ENCODE measurements at places on chromosomes 6 and 20.

GRCh38 chr6:170006900-170007467, 255.6 kb downstream of the ERMARD start:
- no peak for DNase-seq

- DNase-seq, result no peak
These were observed 1.1 kb downstream of the NDRG3 start for GRCh38 chr20:36744764-36745191.

GRCh38 chr6:42440027-42440426, 11.7 kb downstream of the TRERF1 start:
- DNase-seq, result no peak

DNA sequence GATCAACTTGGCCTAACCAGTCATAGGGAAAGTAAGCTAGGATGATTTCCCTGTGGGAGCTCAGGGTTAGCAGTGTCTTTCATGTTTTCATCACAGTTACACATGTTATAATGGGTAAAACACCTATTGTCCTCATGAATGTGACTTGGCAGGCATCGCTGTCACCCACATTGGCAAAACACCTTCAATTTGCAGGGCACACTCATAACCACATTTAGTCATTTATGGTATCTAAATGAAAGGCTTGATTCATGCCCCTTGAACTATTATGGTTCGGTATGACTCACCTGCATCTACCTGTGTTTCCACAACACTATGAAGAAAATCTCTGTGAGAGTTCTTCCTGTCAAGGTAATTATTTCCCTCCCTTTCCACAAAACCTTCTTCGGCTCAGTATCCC, 49.2 kb downstream of the FRK start:
- DNase-seq, result no peak

GRCh38 chr20:7836076-7836475, 104.2 kb downstream of the HAO1 start:
- DNase-seq, result no peak

DNA sequence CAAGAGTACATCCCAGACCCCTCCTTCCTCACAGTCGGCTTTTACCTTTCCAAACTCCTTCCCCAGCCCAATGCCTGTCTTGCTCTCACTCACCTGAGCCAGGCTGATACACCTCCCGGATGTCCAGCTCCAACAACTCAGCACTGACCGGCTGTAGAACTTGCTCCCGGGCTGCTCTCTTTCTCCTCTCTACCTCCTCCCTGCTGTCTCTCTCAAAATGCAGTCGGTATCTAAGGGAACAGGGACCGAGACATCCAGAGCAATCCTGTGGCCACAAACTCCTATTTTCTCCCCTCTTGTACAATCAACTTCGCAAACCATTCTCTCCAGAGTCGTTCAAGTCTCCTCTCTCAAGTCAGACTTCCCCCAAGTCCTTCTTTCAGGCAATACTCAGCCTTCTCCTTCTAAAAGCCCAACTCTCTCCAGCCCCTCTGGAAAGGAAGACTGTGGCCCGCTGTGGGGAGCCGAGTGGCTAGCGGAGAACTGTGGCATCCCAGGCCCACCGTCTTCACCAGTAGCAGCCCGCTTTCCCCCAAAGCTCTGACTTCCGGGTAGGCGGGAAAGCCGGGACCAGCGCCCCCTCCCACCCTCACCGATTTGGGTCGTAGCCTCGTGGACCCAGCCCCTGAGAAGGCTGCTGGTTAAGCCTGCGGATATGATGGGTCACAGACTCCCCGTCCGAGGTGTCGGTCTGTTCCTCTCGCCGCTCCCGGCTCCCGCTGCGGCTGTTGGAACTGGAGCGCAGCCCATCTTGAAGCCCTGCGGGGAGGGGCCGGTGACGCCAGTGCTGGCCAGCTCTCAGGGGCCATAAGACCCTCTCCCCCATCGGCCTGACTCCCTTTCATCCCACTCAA, 1.1 kb downstream of the GNL1 start:
- no peak for DNase-seq

DNA sequence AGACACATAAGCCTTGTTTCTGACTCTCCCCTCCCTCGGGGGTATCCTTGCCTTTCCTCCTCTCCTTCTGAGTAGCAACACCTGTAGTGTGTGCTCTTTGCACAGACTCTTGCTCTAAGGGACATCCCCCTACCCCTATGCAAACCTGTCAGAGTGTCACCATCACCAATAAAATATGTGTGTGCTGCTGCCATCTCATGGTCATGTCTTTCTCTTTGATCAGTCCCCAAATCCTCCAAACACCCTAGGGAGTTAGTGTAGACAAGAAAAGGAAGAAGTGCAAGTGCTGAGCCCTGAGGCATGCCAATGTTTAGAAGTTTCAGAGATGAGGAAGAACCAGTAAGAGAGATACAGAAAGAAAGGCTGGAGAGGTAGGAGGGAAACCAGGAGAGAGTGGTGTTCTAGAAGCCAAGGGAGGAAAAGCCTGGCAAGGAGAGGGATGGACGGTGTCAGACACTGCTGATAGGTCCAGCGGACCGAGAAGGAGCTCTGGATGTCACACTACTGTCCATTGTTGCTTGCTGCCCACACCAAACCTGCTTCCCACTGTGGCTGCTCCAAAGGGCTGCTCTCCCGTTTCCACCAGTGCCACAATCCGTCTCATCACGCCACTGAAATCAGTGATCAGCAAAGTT, 16.4 kb downstream of the TRMT6 start:
- no peak for DNase-seq

- no peak for DNase-seq
These were observed 27.3 kb upstream of the TGM2 start for GRCh38 chr20:38192323-38192885.

DNA sequence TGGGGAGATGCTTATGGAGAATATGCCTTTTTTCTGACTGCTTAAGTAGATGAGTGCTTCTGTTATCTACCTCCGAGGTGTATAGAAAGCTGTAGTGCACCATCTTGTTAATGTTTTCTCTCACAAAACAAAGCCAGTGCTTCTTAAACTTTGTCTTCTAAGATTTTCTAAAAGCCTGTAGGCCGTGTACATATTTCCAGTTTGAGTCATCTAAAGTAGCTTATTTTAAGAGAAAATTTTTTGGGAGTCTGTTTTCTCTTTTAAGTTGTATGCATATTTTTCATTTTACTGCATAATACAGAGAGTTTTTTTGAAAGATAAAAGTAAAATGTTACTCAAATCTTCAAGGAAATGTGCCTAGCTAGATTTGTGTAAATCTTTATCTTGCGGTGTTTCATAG, 151.7 kb downstream of the GRIK2 start:
- no peak for DNase-seq

- no peak for DNase-seq
These were observed 52.0 kb downstream of the TRPC4AP start for GRCh38 chr20:35040646-35041045.

GRCh38 chr6:38847497-38847896, 132.4 kb downstream of the DNAH8 start:
- no peak for DNase-seq

Measured in NCI-H2081 treated with DMSO at 0.1 percent for 48 hours (cell line).